ENCODE measurements at places on chromosomes 12 and 14.
A peak's percentile ranks its signal among the peaks of the same experiment; 100 is the strongest.

DNA sequence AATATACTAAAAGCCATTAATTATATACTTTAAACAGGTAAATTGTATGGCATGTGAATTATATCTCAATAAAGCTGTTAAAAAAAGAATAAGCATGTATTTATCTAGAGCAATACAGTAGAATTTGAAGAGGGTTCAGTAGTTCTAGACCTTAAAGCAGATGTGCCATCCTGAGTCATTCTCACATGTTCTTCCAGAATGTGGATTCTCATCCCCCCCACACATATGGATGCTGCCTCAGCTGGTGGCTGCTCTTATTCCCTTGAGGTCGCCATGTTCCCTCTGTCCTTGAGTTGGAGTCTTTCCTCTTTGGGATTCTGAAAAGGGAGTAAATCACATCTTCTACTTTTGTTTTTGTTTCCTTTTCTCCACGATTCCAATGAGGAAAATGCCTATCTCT, 321.3 kb downstream of the AEBP2 start:
- no peak for DNase-seq

GRCh38 chr12:130468700-130469245, 131.1 kb downstream of the PIWIL1 start:
- DNase-seq = no peak

DNA sequence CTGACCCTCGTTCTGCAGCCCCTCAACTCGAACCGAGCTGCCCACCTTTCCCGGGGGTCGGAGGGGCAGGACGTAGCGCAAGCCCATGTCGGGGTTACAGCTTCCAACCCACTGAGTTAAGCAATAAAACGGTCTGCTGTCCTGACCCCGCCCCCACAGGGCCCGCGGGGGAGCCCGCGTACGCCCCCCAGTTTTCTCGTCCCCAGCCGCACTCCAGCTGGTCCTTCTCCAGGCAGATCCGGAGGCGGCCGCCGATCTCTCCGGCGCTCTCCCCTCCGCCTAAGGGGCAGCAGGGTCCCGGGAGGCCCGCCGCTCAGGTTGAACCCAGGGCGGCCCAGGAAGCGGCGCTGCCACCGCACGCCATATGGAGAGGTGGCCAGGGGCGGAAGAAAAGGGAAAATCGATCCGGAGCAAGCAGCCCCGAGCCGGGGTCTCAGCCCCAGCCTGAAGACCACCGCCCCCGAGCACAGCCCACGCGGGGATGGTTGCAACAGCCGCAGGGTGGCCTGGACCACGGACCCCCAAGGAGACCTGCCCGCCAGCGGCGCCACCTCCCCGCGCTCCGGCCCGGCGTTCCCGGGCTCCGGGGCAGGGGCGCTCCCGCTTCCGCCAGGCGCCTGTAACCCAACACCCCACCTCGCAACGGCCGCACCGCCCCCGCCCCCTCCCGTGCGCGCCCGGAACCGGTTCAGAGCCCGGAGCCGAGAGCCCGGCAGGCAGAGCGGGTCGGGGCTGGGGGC, 760 bp downstream of the ACTN1 start:
- peak; percentile 42 for DNase-seq

- no peak for DNase-seq
Measured at GRCh38 chr14:60679566-60680258, 30.4 kb upstream of the SIX1 start.

- no peak for DNase-seq
Measured at GRCh38 chr12:78406828-78407227, 457.7 kb upstream of the SYT1 start.

GRCh38 chr12:46585854-46586621, 213.5 kb upstream of the SLC38A2 start:
- peak; percentile 30 for DNase-seq

GRCh38 chr12:3135522-3136461, 58.6 kb downstream of the TSPAN9 start:
- peak; percentile 2 for DNase-seq

GRCh38 chr14:92633724-92634123, 114.7 kb downstream of the LGMN start:
- no peak for DNase-seq

DNA sequence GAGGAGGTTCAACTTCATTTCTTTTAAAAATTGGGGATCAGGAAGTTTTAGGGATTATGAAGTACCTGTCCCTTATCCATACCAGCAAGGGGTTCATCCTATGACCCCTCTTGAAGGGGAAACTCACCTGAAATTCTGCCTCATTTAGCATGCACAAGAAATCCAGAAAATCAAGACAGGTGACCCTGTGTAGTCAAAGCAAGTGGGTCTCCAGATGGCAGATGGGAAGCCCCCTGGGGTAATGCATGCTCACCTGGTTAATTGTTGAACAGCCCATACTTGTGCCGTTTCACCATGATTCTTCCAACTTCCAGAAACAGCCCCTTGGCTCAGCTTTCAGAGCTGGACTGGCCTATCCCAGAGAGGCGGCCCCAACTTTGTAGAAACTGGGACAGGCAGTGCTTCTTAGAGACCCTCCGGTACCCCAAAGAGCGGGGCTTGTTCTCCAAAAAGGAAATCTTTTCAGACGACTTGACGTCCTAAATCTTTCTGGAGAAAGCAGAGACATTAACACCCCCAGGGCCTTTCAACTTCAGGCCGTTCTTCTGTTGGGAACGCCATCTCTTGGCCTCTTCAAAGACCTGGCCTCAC, 66.3 kb upstream of the ESRRB start:
- DNase-seq = no peak

- DNase-seq = no peak
Measured at GRCh38 chr14:89004166-89004565, 179.7 kb downstream of the TTC8 start.

DNA sequence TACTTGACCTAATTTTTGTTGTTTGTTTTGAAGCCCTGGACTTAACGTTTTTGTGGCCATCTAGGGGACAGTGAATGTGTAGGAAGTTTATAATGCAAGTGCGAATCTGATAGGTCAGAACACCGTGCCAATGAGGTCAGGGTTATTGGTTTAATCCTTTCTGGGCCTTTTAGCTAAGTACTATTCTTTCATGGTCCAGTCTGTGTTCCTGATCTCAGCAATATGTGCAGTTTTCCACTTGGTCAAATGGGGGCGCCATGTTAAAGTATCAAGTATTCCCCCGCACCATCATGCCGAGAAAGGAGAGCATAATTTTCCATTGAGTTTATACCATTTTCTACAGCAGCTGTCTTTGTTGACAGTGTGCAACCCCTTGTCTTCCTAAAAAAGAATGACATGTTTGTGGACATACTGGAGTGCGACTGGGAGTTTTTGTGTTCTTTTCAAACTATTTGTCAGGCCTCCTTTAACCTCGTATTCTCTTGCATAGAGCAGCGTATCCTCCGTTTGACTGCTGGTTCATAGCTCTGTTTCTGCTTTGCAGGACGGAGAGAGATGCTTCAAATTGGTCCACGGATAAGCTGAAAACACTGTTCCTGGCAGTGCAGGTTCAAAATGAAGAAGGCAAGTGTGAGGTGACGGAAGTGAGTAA, 1.3 kb downstream of the AHSA1 start:
- peak; percentile 38 for DNase-seq

- no peak for DNase-seq
Measured at GRCh38 chr12:96242597-96242996, 48.4 kb downstream of the ELK3 start.

DNA sequence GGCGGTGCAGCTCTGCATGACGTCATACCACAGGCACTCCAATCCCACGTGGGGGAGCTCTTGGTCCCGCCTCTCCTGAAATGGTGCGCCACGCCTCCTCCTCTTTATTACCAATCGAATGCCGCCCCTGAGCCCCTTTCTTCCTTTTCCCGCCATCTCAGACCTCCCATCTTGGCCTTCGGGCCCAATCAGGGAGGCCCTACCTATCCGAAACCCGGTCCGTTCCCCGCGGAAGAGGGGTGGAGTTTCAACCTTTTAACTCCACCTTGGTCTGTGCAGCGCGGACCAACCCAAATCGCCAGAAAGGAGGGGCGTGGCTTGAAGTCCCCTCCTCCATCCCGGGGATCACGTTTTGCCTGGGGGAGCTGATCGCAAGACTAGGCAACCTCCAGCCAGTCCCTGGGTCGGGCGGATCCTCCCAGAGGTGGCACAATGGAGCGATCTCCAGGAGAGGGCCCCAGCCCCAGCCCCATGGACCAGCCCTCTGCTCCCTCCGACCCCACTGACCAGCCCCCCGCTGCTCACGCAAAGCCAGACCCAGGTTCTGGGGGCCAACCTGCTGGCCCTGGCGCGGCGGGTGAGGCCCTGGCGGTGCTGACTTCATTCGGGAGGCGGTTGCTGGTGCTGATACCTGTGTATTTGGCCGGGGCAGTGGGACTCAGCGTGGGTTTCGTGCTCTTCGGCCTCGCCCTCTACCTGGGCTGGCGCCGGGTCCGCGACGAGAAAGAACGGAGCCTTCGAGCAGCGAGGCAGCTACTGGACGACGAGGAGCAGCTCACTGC, at the start of gene ESYT1:
ESYT1 (plus strand) TSS at position 380 of the 782 bp plus-strand sequence; CDS start at position 433, 53 bp downstream.
- peak; percentile 92 for DNase-seq

DNA sequence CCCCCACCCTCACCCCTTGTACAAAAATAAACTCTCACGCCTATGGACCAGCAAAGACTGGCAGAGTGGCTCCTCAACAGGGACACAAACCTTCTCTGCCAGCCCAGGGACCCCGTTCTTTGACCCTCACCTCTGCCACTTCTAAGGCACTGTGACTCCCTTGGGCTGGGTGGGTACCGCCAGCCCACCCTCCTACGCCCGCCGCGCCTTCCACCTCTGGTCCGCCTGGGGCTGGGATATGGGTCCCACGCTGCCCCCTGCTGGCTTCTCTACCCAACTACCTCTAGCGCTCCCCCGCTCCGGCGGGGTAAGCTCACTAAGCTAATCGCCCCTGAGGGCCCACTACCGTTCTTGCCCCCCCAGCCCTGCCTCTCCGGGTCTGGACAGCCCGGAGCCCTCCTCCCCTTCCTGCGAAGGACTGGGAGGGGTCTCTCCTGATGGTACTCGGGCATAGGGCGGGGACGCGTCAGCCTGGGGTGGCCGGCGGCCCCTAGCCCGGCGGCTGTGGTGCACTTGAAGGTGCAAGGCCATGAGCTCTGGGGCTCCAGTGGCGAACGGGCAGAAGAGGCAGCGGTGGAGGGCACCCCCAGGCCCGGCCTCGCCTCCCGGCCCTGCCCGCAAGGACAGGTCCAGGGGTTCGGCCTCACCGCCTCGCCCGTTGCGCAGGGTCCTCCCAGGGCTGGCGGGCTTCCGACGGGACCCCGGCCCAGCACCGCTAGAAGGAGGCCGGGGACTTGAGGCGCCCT, 8.1 kb downstream of the ZNF219 start:
- DNase-seq = no peak

DNA sequence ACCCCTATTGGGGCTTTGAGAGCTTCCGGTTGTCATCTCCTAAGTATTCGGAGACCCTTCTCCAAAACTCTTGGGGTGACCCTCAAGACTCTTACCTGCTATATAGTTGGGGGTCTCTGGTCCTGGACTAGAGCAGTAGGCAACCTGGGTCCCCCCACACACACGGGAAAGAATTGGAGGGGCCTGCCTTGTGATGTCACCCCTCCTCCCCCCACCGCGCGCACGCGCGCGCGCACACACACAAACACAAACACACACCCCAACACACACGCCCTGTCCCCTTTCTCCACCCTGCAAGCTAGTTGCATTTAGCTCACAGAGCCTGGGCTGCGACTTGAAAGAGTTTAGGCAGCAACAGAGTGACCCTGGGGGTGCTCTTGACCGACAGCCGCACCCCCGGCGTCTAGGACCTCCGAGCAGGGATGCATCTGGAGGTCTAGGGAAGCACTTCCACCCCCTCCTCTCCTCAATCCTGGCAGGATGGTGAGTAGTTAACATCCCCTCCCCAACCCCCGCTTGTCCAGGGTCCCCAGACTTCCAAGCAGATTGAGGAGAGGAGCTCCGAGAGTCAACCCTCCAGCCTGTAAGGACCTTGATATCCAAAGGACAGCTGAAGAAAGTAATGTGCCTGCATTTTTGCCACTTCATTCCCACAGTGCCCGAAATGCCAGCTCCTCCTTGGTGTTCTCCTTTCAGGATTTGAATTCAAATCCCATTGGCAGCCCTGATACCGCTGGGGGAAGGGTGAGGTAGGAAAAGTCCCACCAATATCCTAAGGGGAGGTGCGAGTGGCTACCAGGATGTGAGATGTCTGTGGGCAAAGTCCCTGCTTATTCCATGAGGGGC, 1.4 kb upstream of the DNAJC14 start:
- DNase-seq = peak; percentile 44

- no peak for DNase-seq
Measured at GRCh38 chr12:754473-754820, 2.1 kb downstream of the WNK1 start.

DNA sequence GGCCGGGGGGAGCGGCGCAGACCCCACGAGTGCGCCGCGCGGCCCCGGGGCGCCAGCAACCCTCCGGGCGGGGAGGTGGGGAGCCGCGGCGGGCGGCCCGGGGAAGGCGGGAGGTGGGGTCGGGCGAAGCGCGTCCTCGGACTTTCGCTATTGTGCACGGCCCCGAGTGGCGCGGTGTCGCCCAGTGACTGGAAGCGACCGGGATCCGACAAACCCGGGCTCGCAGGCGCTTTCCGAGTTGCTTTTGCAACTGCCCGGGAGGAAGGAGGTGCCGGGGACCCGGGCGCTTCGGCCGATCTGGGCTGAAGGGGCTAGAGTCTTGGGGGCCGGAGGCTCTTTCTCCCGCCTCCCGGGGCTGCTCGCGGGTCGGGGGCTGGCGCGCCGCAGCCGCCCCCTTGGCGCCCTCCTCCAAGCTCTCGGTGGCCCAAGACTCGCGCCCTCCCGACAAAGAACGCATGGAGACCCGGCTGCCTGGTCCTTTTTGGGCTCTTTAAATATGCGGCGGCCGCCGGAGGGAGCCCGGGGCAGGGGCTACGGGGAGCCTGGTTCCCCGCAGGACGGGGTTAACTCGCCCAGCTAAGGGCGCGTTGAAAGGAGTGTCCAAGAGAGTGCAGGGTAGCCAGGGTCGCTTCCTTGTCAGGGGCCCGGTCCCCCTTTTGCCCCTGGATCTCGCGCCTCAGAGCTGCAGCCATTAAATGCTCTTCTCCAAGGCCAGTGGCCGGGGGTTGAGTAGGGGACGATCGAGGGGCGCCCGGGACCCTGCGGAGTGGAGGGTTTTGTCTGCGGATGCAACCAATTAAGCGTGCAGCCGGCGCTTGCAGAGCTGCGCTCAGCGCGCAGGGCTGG, 1.4 kb downstream of the HMGA2 start:
- no peak for DNase-seq

- DNase-seq = no peak
Measured at GRCh38 chr14:32298346-32298745, 30.8 kb upstream of the AKAP6 start.

DNA sequence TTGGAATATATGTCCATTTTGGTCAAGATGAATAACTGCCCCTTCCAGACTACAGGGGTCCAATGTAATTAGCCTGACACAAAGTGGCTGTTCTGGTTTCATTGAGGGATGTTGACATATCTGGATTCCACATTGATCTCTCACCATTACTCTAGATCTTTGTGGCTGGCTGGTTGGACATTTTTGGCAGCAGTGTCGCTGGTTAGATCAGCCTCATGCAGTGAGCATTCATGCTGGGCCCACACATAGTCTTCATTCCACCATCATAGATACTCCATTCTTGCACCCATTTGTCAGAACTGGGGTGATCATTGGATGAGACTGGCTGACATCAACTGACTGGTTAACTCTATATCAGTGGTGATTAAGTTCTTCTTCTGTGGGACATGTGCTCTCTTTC, 74.4 kb downstream of the MGST1 start:
- DNase-seq = no peak

Measured in activated T-cell treated with anti-CD3 and anti-CD28 coated beads for 1 hour (primary cell).